CD4-positive, alpha-beta T cell treated with Interleukin-4 for 1 hour (primary cell): ENCODE measurements at places on chromosomes 11 and 22.

- no peak for DNase-seq
Measured at GRCh38 chr22:32764330-32765131, 37.0 kb upstream of the TIMP3 start.

DNA sequence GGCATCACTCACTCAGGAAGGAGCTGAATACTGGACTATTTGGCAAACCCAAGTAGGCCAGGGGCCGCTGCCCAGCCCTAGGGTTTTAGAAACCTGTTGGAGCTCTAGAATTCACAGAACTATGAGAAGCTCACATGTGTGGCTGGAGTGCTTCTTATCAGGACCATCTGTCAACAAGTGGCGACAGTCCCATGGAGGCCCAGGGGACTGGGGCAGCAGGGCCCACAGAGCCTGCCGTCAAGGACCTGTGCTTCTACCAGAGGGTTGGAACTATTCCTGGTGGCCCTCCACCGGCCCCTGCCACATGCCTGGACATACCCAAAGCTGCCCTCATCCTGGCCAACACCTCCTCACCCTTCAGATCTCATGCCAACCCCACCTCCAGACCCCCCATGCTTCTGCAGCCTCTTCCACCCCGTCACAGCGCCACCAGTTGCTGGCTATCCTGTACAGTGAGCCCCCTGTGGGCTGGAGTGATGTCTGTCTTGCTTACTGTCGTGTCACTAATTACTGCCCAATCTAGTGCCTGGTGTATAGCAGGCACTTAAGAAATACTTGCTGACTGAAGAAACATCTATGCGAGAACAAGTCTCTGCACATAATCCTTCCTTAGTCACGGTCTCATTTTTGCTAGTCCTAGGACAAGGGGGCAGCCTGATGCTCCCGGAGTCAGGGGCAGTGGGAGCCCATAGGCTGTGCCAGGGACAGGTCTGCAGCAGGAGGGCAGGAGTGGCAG, 27.2 kb upstream of the RASL10A start:
- DNase-seq: no peak

DNA sequence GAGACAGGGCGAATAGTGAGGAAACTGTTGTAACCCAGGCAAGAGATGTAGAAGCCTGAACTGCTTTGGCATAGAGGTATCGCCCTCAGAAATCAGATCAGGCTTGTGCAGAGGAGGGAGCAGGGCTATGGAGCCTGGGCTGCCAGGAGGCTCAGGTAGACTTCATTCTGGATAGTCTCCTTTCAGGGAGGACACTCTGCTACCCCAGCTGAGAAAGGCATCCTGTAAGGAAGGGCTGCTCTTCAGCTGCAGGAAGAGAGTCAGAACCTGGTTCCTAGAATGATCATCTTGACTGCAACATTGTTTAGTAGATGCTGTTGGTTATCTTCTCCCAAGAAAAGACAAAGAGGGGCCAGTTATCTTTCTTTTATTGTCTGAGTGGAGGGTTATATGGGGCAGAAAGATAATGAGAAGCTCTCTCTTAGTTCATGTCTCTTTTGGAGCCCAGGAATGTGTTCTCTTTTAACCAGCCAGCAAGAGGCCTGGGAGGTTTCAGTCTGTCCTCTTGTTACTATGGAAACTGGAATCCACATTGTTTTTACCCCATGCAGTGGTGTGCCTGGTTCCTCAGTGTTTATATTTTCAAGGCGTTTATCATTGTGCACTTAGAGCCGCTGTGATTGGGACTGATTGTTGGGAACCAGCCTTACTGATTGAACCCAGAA, 95.7 kb downstream of the STIM1 start:
- no peak for DNase-seq

DNA sequence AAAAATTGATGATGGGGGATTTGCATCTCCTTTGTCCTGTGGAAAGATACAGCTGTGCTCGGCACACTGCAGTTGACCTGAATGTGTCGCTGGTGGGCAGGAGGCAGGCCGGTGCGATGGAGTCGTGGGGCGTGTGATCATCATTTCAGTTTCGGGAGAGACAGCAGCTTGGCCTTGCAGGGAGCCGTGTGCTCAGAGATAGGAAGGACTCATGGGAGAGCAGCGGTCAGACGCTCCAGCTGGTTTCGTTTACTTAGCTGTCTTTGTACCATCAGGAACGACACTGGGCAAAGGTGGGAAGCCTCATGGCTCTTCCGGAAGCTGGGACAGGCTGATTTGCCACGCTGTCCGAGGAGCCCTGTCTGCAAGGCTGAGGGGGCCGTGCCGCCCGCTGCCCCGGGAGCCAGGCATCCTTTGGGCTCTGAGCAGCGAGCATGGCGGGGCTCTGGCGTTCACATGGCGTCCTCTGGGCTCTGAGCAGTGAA, 32.7 kb downstream of the GRAMD4 start:
- DNase-seq: no peak
